Bladder microvascular endothelial cell (primary cell): ENCODE measurements at places on chromosomes 7 and 10. TPM values are rescaled to one million over a fixed set of nuclear protein-coding genes. Genes with fewer than 3 reads are reported as not detected.

CPA1 gene
- total RNA-seq = not detected in 2 replicates

OLAH gene
- 0.16 and 0.57 TPM in 2 replicates for total RNA-seq

TRPV5 gene
- not detected in 2 replicates for total RNA-seq

SCRN1 gene
- total RNA-seq = 34.8 and 95.2 TPM in 2 replicates

ZNF789 gene
- 4.2 and 6.9 TPM in 2 replicates for total RNA-seq

MYH16 gene
- 0.13 and 0.16 TPM in 2 replicates for total RNA-seq

AS3MT gene
- total RNA-seq = 0.81 and 1.1 TPM in 2 replicates

GHRHR gene
- total RNA-seq = not detected in 2 replicates

RGR gene
- total RNA-seq = not detected in 2 replicates

ANLN gene
- total RNA-seq = 32.3 and 41.1 TPM in 2 replicates

FFAR4 gene
- total RNA-seq = not detected in 2 replicates

FGL2 gene
- total RNA-seq = 0.16 and 0.38 TPM in 2 replicates

WEE2 gene
- total RNA-seq = not detected in 2 replicates

GDF2 gene
- total RNA-seq = not detected in 2 replicates

MGMT gene
- total RNA-seq = 17.7 and 25.9 TPM in 2 replicates

MPP7 gene
- total RNA-seq = 0.32 and 10.6 TPM in 2 replicates

ARF5 gene
- total RNA-seq = 122 and 171 TPM in 2 replicates

NKX2-3 gene
- total RNA-seq = under 0.01 TPM in 1 of 2 replicates, not detected in the other

ZNF804B gene
- total RNA-seq = not detected in 2 replicates

LIPJ gene
- under 0.01 TPM in 1 of 2 replicates, not detected in the other for total RNA-seq

SLC39A12 gene
- not detected in 2 replicates for total RNA-seq

FOXP2 gene
- total RNA-seq = 0.32 and 8.6 TPM in 2 replicates

COL26A1 gene
- total RNA-seq = 0.13 TPM in 1 of 2 replicates, not detected in the other

IL6 gene
- 0.38 and 2.1 TPM in 2 replicates for total RNA-seq

CLRN3 gene
- total RNA-seq = 0.38 TPM in 1 of 2 replicates, not detected in the other

PVRIG gene
- total RNA-seq = not detected in 2 replicates

GRB10 gene
- 91.6 and 171 TPM in 2 replicates for total RNA-seq

CYP26C1 gene
- 1.1 and 2.1 TPM in 2 replicates for total RNA-seq

PWWP2B gene
- 9.2 and 12.8 TPM in 2 replicates for total RNA-seq

PPP1R9A gene
- total RNA-seq = 0.81 and 15.9 TPM in 2 replicates

BUD31 gene
- 76.2 and 103 TPM in 2 replicates for total RNA-seq

TMEM26 gene
- not detected in 2 replicates for total RNA-seq

CPN1 gene
- not detected in 2 replicates for total RNA-seq

FEZF1 gene
- total RNA-seq = not detected in 2 replicates

LEP gene
- not detected in 2 replicates for total RNA-seq

RGS10 gene
- 5.9 and 15.5 TPM in 2 replicates for total RNA-seq

CUTC gene
- 14.4 and 21.4 TPM in 2 replicates for total RNA-seq

CFAP70 gene
- 0.16 and 0.25 TPM in 2 replicates for total RNA-seq

SKIDA1 gene
- 0.94 and 0.97 TPM in 2 replicates for total RNA-seq

CYP2C19 gene
- 0.06 TPM in 1 of 2 replicates, not detected in the other for total RNA-seq

HOXA7 gene
- 1.5 and 2.1 TPM in 2 replicates for total RNA-seq

NRF1 gene
- 8.4 and 19.4 TPM in 2 replicates for total RNA-seq

STEAP1 gene
- 7.4 and 9.6 TPM in 2 replicates for total RNA-seq

PAPSS2 gene
- total RNA-seq = 37.2 and 104 TPM in 2 replicates

TMEM273 gene
- total RNA-seq = 5.3 and 68.0 TPM in 2 replicates
